ENCODE measurements at places on chromosomes 13 and 19. TPM values are rescaled to one million over a fixed set of nuclear protein-coding genes. Genes with fewer than 3 reads are reported as not detected.

- H3K4me3 ChIP-seq, result no peak overlapping the region
- H3K4me1 ChIP-seq, result peaks cover 53% of the 10 kb centered on the region
- H3K27me3 ChIP-seq, result no peaks in the 10 kb centered on the region
These were observed 39.6 kb downstream of the COL4A2 start for GRCh38 chr13:110346661-110347067.

DNA sequence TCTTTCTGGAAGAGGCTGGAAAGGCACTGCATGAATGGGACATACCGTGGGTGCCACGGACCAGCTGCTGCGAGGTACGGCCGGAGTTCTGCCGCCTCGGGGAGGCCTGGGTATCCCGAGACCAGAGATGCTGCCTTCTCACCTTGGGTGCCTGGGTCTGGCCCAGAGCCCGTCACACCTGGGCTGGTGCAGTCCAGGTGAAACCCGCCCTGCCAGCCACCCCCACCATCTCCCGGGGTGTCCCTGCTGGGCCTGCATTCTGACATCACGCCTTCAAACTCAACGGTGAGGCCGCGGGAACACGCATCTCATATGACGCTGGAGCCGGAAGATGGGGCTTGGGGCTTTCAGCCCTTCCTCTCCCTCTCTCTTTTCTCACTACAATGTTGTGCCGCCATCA is 98.0 kb downstream of the GADD45B start:
- DNase-seq, result peak; percentile 62
- H3K4me3 ChIP-seq, result no peak overlapping the region
- H3K4me1 ChIP-seq, result peaks cover 39% of the 10 kb centered on the region
- no peak overlapping the region for H3K27ac ChIP-seq
- H3K27me3 ChIP-seq, result no peaks in the 10 kb centered on the region

- H3K36me3 ChIP-seq, result no peaks in the 10 kb centered on the region
- no peak overlapping the region for H3K27ac ChIP-seq
- DNase-seq, result no peak
- H3K27me3 ChIP-seq, result no peaks in the 10 kb centered on the region
These were observed 978.3 kb downstream of the UQCRFS1 start for GRCh38 chr19:28234637-28235036.

DNA sequence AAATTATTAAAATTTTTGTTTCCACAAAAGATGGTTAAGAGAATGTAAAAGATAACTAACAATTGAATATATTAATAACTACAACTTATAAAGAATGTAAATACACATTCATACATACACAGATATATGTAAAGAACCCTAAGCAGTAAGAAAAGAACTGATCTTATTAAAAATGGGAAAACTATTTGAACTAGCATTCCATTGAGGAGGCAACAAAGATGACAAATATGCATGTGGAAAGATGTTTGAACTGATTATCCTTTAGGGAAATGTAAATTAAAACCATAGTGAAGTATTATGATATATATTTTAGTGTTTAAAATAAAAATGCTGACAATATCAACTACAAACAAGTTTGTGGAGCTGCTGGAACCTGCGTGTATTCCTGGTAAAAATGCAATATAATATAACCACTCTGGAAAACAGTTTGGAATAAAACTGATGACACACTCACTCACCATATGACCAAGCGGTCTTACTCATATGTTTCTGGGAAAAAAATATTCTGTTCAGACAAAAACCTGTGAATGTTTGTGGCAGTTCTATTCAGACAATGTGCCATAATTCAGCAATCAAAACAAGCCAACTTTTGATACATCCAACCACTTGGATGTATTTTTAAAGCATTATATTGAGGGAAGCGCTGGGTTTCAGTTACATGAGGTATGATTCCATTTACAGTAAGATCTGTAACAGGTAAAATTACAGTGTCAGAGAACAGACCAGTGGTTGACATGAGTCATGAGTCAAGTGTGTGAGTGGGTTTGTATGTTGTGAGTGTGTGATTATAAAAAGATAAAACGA is 694.4 kb upstream of the SLITRK5 start:
- no peak overlapping the region for H3K27ac ChIP-seq
- H3K27me3 ChIP-seq, result no peaks in the 10 kb centered on the region
- H3K4me1 ChIP-seq, result no peaks in the 10 kb centered on the region
- no peaks in the 10 kb centered on the region for H3K36me3 ChIP-seq
- no peak overlapping the region for H3K4me3 ChIP-seq

- H3K36me3 ChIP-seq, result peaks cover 87% of the 10 kb centered on the region
- H3K4me1 ChIP-seq, result no peaks in the 10 kb centered on the region
- H3K27me3 ChIP-seq, result no peaks in the 10 kb centered on the region
- no peak overlapping the region for H3K27ac ChIP-seq
These were observed 28.3 kb downstream of the PEX11G start for GRCh38 chr19:7460562-7460966.

- no peaks in the 10 kb centered on the region for H3K36me3 ChIP-seq
- no peak for DNase-seq
- H3K27ac ChIP-seq, result peak overlapping the region; percentile 93
- no peaks in the 10 kb centered on the region for H3K27me3 ChIP-seq
- H3K4me1 ChIP-seq, result peaks cover 100% of the 10 kb centered on the region
These were observed 24.2 kb downstream of the SH3GL1 start for GRCh38 chr19:4376028-4376670.

DNA sequence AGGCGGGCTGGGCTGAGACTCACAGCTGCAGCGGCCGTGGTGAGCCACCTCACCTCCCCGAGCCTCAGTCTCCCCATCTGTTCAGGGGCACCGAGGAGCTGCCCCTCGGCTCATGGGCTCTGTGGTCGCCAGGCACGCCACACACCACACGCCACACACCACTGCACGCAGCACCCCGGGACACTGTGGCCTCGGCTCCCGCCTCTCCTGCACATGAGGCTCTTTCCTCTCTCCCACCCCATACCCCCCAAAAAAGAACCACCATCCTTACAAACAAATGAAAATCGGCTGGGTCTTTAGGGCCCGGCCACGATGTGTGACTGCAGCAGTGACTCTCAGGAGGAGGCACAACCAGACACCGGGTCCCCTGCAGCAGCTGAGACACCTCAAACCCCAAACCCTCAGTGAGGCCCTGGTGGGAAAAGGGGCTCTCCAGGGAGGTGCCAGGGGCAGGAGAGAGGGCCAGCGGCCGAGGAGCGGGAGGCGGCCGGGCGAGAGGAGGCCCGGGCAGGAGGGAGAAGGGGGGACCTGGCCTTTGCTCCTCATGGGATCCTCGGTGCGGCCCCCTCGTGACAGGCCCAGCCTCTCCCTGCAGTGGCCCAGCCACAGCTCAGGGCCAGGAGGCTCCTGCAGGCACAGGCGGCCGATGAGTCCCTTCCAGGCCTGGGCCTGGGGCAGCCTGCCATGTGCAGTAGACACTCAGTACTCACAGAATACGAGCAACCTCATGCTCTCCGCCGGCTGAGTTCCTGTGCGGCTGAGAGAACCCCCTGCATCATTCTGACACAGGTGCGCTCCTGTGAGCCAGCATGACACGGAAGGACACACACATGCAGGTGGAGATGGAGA is 66.3 kb downstream of the RASA3 start:
- H3K4me1 ChIP-seq, result peaks cover 68% of the 10 kb centered on the region
- peak overlapping the region; percentile 32 for H3K4me3 ChIP-seq
- peak; percentile 71 for DNase-seq
- peak overlapping the region; percentile 97 for H3K27ac ChIP-seq
- H3K27me3 ChIP-seq, result no peaks in the 10 kb centered on the region

GRCh38 chr13:74134777-74135325 is 647 bp upstream of the KLF12 start:
- H3K4me3 ChIP-seq, result peak overlapping the region; percentile 70
- H3K27ac ChIP-seq, result peak overlapping the region; percentile 87

KASH5 gene
- total RNA-seq, result not detected

- H3K4me3 ChIP-seq, result no peak overlapping the region
- H3K4me1 ChIP-seq, result peaks cover 18% of the 10 kb centered on the region
- H3K27me3 ChIP-seq, result peaks cover 68% of the 10 kb centered on the region
- no peak overlapping the region for H3K27ac ChIP-seq
These were observed 17.9 kb upstream of the RNF17 start for GRCh38 chr13:24745861-24746617.

DNA sequence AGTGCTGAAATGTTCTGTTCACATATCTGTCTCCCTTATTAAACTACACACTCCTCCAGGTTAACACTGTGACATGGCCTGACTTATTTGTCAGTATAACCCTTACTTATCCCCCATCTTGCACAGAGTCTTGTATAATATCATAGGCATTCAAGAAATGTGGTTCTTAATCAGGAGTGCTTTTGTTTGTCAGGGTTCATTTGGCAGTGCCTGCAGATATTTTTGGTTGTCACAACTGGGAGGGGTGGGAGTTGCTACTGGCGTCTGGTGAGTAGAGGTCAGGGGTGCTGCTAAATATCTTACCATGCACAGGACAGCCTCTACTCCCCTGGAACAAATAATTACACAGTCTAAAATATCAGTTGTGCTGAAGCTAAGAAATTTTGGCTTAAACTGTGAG is 20.4 kb upstream of the OBI1 start:
- no peak overlapping the region for H3K4me3 ChIP-seq
- DNase-seq, result no peak
- no peaks in the 10 kb centered on the region for H3K36me3 ChIP-seq
- no peaks in the 10 kb centered on the region for H3K4me1 ChIP-seq

ZNF491 gene
- 0.48 TPM for total RNA-seq

- DNase-seq, result no peak
- H3K4me3 ChIP-seq, result no peak overlapping the region
- no peaks in the 10 kb centered on the region for H3K27me3 ChIP-seq
These were observed 8.4 kb upstream of the RPS15 start for GRCh38 chr19:1429750-1430149.

GRCh38 chr13:98289339-98289945 is 112.4 kb upstream of the RNF113B start:
- H3K36me3 ChIP-seq, result no peaks in the 10 kb centered on the region
- no peak overlapping the region for H3K4me3 ChIP-seq
- DNase-seq, result no peak
- no peaks in the 10 kb centered on the region for H3K4me1 ChIP-seq
- no peak overlapping the region for H3K27ac ChIP-seq
- H3K27me3 ChIP-seq, result no peaks in the 10 kb centered on the region

DNA sequence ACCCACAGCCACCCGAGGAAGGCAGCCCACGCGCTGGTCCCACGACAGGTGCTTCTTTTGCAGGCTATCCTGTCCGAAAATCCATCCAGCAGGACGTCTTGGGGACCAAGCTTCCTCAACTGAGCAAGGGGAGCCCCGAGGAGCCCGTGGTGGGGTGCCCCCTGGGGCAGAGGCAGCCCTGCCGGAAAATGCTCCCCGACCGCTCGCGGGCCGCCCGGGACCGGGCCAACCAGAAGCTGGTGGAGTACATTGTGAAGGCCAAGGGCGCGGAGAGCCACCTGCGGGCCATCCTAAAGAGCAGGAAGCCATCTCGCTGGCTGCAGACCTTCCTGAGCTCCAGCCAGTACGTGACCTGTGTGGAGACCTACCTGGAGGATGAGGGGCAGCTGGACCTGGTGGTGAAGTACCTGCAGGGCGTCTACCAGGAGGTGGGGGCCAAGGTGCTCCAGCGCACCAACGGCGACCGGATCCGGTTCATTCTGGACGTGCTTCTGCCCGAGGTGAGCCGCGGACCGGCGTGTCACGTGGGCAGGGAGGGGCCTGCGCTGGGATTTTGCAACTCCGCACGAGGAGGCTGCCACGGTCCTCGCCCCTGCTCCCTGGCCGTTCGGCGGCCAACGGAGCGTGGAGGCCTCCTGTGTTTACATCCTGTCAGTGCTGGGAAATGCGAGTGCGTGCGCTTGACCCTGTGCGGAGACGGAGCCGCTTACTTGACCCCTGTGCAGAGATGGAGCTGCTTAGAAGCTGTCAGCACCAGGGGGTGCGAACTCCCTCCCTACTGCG is 12.9 kb upstream of the NDUFS7 start:
- no peak overlapping the region for H3K4me3 ChIP-seq
- no peak overlapping the region for H3K27ac ChIP-seq
- H3K36me3 ChIP-seq, result peaks cover 80% of the 10 kb centered on the region
- H3K4me1 ChIP-seq, result no peaks in the 10 kb centered on the region
- H3K27me3 ChIP-seq, result no peaks in the 10 kb centered on the region

DNA sequence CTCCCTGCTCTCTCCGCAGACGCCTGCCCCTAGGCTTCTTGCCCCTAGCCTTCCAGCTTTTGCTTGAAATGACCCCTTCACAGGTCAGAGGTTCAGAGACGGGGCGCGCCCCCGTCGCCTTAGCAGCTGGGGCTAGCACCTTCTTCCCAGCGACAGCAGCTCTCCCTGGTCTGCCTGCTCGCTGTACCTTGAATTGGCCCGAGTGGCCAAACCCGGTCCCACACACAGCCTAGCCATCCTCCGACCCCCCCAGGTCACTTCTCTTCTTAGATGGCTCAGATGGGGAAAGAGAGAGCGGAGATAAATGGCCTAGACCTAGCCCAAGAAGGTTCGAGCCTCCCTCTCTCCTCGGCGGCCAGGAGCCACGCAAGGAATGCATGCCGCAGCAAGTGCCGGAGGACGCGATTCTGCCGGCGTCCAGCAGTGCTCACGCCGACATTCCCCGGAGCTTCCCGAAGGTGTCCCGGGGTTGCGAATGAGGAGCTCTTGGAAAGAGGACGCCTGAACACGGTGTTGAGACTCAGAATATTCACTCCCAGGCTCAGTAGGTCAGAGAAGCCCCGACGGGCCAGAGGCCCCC is 1.3 kb downstream of the CDX2 start:
- no peak for DNase-seq
- H3K4me1 ChIP-seq, result peaks cover 30% of the 10 kb centered on the region
- H3K36me3 ChIP-seq, result no peaks in the 10 kb centered on the region
- H3K27ac ChIP-seq, result no peak overlapping the region

DNAJC3 gene
- 31.6 TPM for total RNA-seq

TNNI3 gene
- total RNA-seq, result 1.7 TPM

- DNase-seq, result no peak
- no peaks in the 10 kb centered on the region for H3K27me3 ChIP-seq
- no peaks in the 10 kb centered on the region for H3K36me3 ChIP-seq
- H3K4me3 ChIP-seq, result no peak overlapping the region
- H3K4me1 ChIP-seq, result peaks cover 16% of the 10 kb centered on the region
These were observed 5.4 kb upstream of the JSRP1 start for GRCh38 chr19:2261438-2262172.

PRKCG gene
- total RNA-seq, result not detected

- H3K4me1 ChIP-seq, result peaks cover 10% of the 10 kb centered on the region
- H3K36me3 ChIP-seq, result no peaks in the 10 kb centered on the region
- H3K4me3 ChIP-seq, result peak overlapping the region; percentile 45
These were observed 20.8 kb upstream of the SGCG start for GRCh38 chr13:23159760-23160637.

DNA sequence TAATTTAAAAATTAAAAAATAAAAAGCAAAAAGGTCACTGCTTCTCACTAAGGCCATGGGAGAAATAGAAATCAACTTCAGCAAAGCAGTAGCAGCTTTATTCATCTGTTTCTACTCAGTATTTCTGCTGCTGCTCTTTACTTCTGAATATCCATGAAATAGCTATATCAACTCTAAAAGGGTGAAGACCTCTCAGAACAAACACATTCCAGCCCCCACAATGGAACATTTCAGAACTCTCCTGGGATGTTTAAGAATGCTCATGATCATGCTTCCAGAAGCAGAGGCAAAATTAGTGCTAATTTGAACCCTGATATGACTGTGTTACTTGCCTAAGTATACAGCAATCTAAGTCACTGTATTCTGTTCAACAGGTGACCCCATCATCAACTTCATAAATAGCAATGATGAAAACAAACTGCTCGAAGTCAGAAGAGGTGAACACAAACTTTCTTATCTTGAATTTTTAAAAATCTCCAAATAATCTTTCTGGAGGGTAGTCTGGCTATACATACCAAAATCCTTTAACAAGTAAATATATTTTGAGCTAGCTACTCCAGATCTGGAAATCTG is 29.6 kb upstream of the DOCK9 start:
- H3K4me1 ChIP-seq, result peaks cover 32% of the 10 kb centered on the region
- no peak overlapping the region for H3K27ac ChIP-seq
- no peak overlapping the region for H3K4me3 ChIP-seq
- no peak for DNase-seq
